ENCODE measurements at places on chromosomes 1 and 21.

GRCh38 chr1:162942916-162943559, 82.1 kb upstream of the CCDC190 start:
- no peak for DNase-seq

GRCh38 chr1:107976836-107977235, 11.9 kb upstream of the VAV3 start:
- DNase-seq: no peak

- no peak for DNase-seq
Measured at GRCh38 chr1:92126088-92126487, 45.9 kb downstream of the BTBD8 start.

GRCh38 chr1:89737985-89738510, 82.8 kb upstream of the LRRC8D start:
- no peak for DNase-seq

- DNase-seq: no peak
Measured at GRCh38 chr1:103788377-103788776, 38.7 kb downstream of the AMY1C start.

GRCh38 chr1:65255035-65255655, 54.2 kb upstream of the DNAJC6 start:
- DNase-seq: no peak
